H4 (cell line): ENCODE measurements at places on chromosomes 7 and 10. TPM values are rescaled to one million over a fixed set of nuclear protein-coding genes. Genes with fewer than 3 reads are reported as not detected.

BCL7B gene
- total RNA-seq: 19.5 and 37.4 TPM in 2 replicates

GDF2 gene
- total RNA-seq: not detected in 2 replicates

DNA sequence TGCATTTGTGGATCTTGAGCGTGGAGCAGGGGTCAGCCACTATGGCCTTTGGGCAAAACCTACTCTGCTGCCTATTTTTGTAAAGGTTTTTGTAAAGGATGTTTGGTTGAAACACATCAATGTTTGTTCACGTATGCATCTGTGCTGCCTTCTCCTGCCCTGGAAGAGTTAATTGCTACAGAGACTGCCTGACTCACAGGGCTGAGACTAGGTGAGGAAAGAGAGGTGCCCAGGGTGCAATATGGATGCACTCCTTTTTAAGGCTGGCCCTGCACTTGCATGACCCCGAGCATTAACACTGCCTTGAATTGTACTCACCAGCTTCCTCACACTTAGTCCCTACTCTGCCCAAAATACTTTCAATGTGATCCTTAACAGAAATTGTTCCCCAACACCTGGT is 20.9 kb upstream of the NAMPT start:
- no peak for DNase-seq

DNA sequence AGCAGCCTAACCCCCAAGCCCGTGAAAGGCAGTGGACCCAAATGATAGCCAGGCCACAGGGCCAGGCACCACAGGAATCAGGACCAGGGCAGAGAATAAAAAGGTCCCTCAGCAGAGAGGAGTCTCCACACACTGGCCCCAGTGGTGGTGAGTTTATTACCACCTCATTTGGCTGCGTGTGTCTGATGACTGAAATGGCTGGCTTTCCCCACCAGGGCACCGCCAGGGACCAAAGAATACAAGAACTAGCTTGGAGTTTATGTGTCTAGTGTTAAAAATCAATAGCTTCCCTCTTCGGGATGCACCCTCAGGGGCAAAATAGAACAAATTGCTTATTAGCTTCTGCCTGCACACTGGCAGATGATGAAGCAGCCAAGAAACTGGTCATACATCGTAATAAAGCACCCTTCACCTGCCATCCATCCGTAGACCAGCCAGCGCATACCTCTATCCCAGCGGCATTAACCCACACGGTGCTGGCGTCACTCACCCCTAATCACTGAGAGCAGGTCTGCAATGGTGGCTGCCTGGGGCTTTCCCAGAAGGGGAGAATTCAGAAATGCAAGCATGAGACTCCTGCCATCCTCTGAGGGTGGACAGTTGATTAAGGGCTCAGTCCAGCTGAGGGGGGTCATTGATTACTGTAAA is 223.7 kb upstream of the ZMIZ1 start:
- DNase-seq: no peak

DNA sequence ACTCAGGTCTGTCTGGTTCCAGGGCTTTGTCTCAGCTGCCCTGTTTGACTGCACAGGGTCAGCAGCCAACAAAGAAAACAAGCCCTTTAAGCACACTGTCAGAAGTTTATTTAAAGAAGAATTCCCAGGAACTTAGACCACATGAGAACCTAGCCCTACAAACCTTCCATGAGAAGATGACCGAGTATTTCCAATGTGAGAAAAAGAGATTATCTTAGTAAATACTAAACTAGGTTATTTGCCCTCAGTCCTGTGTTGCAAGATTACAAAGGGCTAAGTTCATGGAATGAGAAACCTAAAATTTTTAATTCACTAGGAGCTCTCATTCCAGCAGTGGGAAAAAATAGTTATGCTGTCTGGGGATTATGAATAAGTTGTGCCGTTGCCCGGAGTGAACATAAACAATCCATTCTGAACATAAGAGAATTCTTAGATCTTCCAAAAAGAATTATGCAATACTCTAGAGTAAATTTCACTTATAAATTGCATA is 46.7 kb downstream of the NOC3L start:
- DNase-seq: no peak

DNA sequence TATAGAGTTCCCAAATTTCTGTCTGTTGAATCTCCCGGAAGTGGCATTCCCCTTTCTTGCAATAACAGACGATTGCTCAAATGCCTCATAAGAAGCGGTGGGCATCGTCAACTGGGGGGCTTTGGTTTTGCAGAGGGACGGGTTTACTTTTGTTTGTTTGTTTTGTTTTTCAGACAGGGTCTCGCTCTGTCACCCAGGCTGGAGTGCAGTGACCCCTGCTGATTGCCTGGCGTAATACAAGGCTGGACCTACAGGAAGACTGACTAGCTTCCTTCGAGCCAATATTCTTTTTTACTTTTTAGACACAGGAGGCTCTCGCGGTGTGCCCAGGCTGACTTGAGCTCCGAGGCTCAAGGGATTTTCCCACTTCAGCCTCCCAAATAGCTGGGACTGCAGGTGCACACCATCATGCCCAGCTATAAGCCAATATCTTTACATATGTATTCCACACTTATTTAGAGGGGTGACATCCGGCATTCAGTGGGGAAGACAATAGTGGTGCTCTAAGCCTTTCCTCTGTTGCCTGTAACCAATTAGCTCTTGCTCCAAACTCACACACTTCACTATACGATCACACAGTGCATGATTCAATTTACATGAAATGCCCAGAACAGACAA is 58.1 kb downstream of the FHIP2A start:
- peak; percentile 47 for DNase-seq

TRPV5 gene
- not detected in 2 replicates for total RNA-seq

GRCh38 chr7:45032421-45032820 is 32.4 kb downstream of the CCM2 start:
- DNase-seq: no peak

GRCh38 chr7:87152897-87153641 is 816 bp downstream of the DMTF1 start:
- no peak for DNase-seq

COBL gene
- 0.21 and 0.81 TPM in 2 replicates for total RNA-seq

DNA sequence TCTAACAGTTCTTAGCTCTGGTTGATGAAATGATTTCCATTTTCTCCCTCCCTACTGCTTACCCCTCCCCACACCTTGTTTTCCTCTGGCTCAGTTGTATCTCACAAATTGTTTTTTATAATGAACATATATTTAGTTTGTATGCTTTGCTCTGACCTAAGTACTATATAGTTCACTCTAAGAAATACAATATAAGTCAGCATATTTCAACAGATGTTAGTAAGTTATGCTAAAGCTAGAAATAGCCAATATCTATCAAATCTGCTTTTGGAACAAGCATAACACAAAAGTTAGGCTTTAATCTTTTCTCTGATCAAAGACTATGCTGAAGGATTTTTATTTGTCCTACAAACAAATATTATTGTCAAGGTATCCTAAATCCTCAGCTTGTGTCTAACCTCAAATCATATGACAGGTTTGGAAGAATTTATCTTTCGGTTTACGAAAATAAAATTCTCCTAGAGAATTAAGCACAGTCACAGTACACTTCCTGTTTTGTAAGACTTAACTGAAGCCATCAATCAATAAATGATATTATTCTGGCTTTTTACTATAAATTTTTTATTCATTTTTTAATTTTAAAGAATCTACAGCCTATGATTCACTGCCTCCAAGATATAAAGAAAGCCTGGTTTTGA is 67.0 kb downstream of the IMMP2L start:
- DNase-seq: no peak

TBRG4 gene
- total RNA-seq: 106 and 120 TPM in 2 replicates
